ENCODE measurements at places on chromosomes 3 and 15.

DNA sequence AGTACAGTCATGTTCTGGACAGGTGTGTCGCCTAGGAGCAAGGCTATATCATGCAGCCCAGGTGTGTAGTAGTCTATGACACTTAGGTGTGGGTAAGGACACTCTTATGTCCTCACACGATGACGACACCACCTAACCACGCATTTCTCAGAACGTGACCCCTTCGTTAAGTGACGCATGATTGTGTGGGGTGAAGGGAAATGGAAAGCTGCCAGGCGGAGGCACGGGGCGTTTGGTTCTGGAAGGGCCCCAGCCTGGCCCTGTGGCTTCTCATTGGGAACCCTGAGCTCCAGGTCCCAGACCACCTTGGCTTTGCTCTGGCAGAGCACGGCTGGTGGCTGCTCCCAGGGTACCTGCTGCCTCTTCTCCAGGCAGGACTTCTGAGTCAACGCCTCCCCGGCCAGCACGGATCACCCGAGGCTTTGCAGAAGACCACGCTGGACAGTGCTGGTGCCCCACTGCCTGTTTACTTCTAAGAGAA, 39.3 kb downstream of the FBLN2 start:
- no peak for DNase-seq

- no peak for DNase-seq
Observed at GRCh38 chr3:42066516-42067181, 24.5 kb upstream of the TRAK1 start.

DNA sequence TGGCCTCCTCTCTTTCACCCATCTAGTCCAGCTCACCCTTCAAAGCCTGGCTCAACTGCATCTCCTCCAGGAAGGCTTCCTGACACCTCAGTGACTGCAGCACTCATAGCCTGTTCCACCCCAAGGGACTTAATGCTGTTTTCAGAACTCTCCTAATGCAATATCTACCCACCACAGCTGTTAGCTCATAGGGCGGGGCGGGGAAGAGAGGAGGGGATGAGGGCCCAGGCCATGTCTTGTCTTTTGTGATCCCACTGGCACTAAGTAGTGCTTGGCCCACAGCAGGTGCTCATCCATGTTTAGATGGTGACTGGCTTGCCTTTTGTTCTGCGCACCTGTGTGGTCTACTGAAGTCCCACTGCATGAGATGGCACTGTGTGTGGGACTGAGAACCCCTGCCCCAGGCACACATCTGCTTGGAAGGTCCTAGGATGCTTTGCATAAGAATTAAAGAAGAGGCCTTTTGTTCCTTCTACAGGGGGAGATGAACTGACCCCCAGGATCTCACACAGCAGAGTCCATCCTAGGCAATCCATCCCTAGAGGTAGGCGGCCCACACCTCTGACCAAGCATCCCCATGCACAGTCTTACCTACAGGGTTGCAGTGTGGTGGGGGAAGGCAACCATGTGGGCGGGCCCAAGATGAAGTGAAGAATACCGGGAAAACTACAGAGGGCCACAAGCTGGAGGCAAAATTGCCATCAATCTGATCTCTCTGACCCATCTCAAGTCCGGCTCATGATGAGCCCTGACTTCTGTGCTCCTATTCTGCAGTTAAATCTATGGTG, 23.0 kb downstream of the SLC12A8 start:
- DNase-seq = no peak

- no peak for DNase-seq
Observed at GRCh38 chr15:68518785-68519430, 59.9 kb upstream of the CORO2B start.

- DNase-seq = no peak
Observed at GRCh38 chr3:43217633-43218032, 68.7 kb upstream of the SNRK start.

DNA sequence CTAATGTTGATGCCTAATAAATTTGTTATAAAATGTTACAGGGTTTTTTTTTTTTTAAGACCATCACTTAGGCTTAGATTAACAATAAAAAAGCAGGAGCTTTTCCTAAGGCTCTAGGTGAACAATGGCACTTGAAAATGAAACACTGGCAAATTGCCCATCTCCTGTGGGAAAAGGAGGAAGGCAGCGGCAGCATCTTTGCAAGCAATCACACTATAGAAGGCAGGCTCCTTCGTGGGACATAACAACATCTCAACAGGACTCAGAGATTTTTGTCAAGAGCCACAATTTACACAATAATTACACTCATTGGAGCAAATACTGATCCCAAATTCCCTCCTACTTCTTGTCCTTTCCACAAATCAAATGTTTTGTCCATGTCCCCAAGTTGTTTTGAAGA, 646.7 kb downstream of the ROBO2 start:
- DNase-seq = no peak

DNA sequence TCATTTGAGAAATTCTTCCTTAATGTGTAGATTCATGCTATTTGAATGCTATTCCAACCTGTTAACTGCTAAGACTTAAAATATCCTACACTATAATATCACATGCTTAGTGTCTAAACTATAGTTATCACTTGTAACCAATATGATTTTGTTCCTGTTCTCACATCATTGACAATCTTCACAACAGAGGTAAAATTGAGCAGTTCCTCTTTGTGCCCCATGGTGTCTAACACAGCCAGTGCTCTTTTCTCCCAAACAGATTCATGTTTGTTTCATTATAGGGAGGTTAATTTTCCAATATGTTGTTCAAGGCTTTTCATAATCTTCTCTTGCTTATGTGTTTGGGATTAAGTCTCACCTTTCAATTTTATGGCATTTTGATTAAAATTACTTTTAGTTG, 591.1 kb downstream of the ZPLD1 start:
- no peak for DNase-seq

GRCh38 chr15:58396181-58396580, 35.6 kb upstream of the LIPC start:
- peak; percentile 41 for DNase-seq
